SW 1271 (cell line): ENCODE measurements at places on chromosomes 1 and 21.

GRCh38 chr21:33892853-33893252 lies 22.8 kb downstream of the ATP5PO start:
- no peak for DNase-seq

DNA sequence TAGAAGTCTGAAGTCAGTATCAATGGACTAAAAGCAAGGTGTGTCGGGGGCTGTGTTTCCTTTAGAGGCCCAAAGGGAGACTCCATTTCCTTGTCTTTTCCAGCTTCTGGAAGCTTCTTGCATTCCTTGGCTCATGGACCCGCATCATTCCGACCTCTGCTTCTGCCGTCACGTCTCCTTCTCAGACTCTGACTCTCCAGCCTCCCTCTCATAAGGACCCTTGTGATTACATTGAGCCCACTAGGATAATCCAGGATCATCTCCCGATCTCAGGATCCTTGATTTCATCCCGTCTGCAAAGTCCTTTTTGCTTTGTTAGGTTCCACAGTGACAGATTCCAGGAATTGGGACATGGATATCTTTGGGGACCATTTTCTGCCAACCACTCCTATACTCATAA lies 265.8 kb upstream of the CSF3R start:
- no peak for DNase-seq

GRCh38 chr21:36035381-36035791 lies 24.9 kb downstream of the SETD4 start:
- DNase-seq, result no peak

DNA sequence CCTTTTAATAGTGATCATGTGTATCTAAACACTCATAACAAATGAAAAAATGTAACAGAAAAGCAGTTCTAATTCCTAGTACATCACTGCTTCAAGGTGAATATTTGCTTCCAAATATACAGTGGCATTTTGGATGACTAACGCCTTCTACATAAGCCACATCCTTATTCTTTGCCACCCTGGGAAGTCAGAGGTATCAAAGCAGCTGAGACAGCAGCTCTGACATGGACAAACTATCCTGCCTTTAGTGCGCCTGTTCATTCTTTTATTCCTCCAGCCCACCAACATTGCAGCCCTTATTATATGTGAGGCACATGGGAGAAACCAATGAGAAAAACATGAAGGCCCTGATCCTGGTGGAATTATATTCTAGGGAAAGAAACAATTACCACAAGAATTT lies 183.0 kb downstream of the APP start:
- no peak for DNase-seq

DNA sequence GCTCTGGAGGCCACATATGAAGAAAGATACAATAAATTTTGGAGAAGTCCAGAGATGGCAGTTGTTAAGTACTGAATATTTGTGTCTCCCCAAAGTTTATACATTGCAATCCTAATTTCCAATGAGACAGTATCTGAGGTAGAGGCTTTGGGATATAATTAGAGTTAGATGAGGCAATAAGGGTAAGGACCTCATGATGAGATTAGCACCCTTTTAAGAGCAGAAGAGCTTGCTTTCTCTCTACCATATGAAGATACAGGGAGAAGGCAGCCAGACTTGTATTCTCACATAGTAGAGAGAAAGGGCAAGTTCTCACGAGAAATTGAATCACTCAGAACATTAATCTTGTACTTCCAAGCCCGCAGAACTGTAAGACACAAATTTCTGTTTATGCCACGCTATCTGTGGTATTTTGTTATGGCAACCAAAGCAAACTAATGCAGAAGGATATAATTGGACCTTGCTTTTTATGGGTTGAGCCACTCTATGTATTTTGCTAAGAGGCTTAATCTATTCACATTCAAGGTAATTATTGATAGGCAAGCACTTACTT lies 430.1 kb downstream of the KCNT2 start:
- no peak for DNase-seq

GRCh38 chr1:73577206-73577605 lies 620.8 kb downstream of the LRRIQ3 start:
- DNase-seq, result no peak

DNA sequence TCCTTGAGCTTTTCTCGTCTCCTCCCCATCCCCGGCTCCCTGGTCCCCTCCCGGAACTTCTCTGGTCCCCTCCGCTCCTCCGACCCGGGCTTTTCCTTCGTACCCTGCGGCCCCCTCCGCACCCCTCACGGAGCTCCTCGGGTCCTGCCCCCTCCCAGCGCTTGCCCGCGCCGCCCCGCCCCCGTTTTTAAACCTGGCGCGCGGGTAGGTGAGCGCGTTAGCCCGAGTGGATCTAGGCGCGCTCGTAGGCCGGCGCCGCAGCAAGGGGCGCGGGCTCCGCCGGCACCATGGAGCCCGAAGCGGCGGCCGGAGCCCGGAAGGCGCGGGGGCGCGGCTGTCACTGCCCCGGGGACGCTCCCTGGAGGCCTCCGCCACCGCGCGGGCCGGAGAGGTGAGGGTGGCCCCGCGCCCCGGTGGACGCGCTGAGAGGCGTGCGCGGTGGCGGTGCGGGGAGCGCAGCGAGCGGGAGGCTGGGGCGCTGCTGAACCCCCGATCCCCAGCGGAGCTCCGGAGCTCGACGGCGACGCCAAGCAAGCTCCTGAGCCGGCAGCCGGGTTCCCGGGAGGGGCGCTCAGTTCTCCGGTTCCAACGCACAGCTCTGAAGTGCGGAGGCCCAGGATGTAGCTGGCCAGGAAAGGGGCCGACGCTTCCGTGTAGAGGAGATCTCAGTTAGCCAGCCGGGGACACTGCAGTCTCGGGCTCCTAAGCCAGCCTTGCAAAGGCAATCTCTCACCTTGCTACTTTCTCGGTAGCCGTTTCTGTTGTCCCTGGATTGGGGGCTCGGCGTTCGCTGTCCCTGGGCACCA lies at the start of gene RIPPLY3:
Gene RIPPLY3, plus strand, starts transcription at position 217 of the 806 bp plus-strand sequence. Its CDS starts 71 bp downstream, at position 288.
- no peak for DNase-seq

DNA sequence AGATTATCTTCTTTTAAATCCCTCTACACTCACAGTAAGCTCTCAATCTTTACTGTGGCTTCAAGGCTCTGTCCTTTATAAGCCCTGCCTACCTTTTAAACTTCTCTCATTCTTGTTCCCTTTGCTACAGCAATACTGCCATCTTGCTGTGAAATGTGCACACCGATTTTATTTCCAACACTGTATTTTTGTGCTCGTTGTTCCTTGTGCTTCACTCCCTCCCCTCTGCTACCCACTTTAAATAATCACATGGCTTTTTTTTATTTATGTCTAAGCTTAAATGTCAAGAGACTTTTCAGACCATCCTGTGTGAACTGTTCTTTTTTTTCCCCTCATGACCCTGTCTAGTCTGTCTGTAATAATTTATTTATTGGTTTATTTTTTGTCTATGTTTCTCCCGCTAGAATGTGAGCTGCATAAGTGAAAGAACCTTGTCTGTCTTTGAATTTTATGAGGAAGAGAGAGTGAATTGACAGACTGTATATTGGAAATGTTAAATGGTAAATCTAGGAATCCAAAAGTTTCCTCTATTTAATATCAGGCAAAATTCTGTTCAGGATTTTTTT lies 45.7 kb downstream of the ABCD3 start:
- DNase-seq, result peak; percentile 31
